Lung (tissue), 17 donors: ENCODE measurements at places on chromosomes 4 and X.

- DNase-seq, result no peak
Measured at GRCh38 chr4:100708776-100709175, 191.0 kb upstream of the EMCN start.

GRCh38 chr4:102299354-102300107 is 45.8 kb downstream of the SLC39A8 start:
- peak; percentile 40 for DNase-seq

DNA sequence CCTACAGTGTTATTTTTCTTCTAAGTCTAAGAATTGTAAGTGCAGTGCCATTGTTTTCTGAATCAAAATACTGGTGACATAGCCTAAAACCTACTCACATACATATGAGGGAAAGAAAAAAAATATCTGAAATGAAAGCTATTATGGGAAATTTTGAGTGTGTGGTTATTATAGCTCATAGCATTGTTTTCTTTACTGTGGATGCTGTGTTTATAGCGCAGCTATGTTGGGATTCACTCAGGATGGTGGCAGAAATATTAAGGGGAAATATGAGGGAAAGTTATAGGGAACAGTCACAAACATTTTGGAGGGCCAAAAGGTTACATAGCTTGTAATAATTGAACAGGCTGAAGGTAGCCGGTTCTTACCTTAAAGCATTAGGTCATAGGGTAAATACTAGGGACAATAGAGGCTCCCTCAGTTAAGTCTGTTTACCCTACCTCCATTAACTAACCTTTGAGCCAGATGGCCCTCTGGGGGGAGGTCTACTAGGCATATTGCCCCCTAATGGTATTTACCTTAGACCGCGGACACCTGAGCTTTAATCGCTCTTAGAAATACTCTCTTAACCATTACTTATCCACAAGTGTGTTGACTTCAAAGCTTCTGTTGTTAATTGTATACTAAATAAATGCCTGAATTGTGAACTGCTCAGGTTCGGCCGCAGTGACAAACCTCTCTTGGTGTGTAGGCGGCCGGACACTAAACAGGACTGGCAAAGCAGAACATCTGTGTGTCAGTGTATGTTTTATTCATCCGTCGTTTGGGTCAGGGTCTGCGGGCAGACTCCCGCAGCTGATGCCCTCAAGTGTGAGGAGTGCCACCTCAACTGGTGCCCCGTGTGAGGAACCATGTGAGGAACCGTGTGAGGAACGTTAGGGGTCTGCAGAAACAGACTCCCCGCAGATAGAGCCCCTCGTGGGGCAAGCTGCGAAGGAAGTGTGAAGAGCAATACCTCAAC is 21.3 kb upstream of the SULT1B1 start:
- no peak for DNase-seq

DNA sequence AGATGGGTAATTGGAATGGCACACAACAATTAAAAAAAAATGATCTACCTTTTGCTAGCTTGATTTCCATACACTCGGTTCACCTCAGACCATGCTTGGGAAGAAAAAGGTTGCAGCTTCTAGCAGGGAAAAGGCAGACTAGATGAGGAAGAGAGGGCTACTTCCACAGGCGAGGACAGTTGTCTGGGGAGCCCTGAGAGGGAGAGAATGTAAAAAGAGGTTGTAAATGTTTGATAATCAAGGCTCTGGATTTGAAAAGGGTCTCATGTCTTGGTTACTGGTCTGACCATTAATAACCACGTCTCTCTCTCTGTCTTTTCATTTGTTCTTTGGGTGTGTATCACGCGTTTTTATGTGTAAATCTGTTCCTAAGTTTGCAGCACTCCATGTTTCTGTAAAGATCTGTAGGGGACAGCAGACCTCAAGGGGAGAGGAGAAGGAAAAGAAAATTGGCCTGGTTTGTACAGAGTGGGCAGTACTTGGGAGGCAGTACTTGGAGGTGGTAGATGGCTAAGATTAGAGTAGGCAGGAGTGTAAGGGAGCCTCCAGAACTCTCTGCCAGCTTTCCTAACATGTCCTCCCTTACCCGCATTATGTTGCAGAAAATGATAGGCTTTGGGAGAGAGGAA is 750 bp downstream of the ARMCX5 start:
- DNase-seq, result peak; percentile 22

GRCh38 chr4:97197106-97197505 is 946.2 kb downstream of the STPG2 start:
- DNase-seq, result no peak

GRCh38 chrX:9948406-9948805 is 18.8 kb upstream of the CLDN34 start:
- peak; percentile 32 for DNase-seq

DNA sequence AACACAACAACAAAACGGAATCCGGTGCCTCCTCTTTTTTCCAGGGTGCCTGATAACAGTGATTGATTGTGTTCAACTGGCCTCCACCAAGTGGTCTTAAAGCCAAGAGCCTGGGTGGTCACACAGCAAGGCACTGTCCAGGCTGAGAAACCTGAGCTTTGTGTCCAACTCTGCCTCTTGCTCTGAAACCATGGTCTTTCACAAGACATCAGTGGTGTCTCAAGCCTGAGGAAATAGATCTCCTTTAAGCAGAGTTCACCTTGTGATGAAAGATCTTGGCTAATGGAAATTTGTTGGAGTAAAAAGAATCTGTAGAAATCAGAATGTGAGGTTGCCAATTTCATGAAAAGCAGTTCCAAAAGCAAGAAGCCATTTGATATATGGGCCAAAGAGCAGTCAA is 47.3 kb upstream of the ACSL1 start:
- no peak for DNase-seq

- DNase-seq, result no peak
Measured at GRCh38 chrX:136192839-136193414, 45.6 kb downstream of the FHL1 start.

DNA sequence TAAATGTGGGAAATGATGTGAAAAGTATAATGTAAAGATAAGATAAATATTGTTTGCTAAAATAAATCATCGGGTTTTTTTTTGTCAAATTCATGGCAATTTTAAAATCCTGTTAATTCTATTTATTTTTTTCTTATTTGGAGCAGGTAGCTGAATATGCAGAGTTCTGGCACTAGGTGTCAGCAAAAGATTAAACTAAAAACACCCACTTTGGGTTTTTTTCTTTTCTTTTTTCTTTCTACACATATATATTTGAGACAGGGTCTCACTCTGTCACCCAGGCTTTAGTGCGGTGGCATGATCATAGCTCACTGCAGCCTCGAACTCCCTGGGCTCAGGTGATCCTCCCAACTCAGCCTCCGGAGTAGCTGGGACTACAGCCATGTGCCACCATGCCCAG is 6.9 kb upstream of the RAP2C start:
- DNase-seq, result no peak

GRCh38 chrX:153649178-153649914 is 2.3 kb downstream of the DUSP9 start:
- DNase-seq, result peak; percentile 16

GRCh38 chr4:142402900-142403299 is 443.2 kb downstream of the INPP4B start:
- peak; percentile 55 for DNase-seq

DNA sequence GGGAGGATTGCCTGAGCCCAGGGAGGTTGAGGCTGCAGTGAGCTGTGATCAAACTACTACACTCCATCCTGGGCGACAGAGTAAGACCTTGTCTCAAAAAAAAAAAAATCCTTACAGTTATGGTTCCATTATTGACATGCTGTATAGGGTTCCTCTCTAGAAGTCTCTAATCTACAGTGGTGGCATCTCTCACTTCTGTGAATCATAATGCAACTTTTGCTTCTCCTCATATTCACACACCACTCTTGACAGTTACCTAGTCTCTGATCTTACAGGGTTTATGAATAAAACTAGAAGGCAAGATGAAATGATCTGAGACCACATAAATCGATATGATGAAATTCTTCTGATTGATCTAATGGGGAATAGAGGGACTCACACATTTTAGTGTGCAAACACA is 40.6 kb downstream of the DOCK11 start:
- DNase-seq, result no peak

DNA sequence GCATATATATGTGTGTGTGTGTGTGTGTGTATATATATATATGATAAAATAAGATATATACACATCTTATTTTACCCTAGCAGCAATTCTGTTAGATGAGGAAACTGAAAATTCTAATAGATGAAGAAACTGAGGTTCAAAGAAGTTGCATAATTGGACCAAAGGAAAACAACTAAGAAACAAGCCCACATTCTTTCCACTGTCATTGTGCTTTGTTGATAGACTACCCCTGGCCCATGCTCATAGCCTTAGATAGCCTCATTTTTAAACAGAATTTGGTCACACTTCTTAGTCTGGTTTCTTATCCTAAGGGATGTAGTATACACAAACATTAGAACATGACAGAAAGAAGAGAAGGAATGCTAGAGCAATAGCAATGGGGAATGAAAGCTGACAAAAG is 138.8 kb downstream of the NDST3 start:
- DNase-seq, result peak; percentile 10

DNA sequence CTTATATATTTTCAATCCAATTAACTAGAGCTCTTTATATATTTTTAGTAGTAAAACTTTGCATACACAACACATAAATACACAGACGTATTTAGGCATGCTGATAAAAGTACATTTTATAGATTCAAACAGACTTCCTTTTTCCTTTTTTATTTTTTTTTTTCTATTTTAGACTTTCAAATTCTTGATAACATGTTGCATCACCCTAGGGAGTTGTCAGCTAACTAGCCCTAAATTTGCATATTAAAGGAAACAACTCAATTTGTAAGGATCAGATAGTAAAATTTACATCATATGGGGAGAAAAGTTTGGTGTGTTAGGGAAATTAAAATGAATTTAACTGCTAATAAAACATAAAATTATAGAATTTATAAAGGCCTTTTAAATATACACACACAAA is 47.4 kb upstream of the APOOL start:
- DNase-seq, result no peak

- peak; percentile 74 for DNase-seq
Measured at GRCh38 chrX:119654112-119654531, 38.8 kb downstream of the SEPTIN6 start.

DNA sequence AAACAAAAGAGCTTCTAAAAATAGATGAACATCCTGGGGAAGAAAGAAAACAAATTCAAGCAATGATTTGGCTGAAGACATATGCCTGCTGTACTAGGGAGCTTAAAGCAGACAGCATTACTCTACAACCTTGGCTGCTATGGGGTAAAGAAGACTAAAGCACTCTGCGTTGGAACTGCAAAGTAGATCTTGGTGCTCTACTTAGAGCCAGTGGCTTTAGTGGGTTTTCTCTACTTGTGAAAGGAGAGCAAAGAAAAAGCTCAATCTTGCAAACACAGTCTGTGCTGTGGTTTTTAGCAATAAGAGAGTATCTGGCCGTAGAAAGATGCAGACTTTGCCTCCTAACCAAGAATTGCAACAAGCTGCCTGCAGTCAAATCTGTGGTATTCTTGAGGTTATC is 334.7 kb upstream of the NDST3 start:
- DNase-seq, result peak; percentile 4

DNA sequence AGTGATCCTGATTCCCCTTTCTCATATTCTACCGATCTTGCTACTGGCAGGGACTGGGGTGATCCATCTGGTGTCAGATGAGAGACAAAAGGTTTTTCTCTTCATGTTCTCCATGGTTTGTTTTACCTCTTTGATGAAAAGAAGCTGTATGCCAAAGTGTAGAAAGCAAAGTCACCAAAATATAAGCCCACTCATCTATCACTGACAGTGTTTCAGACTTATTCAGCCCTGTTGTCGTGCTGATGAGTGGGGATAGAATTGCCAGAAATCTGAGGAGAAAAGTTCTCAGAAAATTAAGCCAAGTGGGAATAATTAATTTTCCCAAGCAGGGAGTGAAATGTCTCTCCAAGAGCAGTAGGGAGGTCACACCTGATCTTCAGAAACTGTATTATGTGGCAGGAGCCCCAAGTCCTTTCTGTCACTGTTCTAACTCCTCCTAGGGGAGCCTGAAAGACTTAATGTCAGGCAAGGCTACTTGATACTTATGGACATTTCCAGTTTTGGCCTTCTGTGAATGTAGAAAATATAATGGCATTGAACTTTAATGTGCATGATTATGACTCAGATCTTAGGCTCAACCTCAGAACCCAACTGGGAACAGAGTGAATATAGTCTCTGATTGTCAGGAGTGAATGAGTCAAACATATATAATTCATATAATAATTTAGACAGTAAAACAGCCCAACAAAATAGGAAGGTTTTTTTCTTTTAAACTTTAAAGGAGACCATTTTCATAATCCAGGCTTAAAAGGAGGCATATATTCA is 298.1 kb downstream of the ANKRD50 start:
- DNase-seq, result no peak

- no peak for DNase-seq
Measured at GRCh38 chrX:134999469-134999868, 8.7 kb downstream of the SMIM10 start.

GRCh38 chr4:55038176-55038890 is 87.1 kb downstream of the KDR start:
- DNase-seq, result peak; percentile 90

- no peak for DNase-seq
Measured at GRCh38 chrX:48569958-48570357, 4.3 kb upstream of the RBM3 start.

GRCh38 chrX:155889328-155889727 is 8.2 kb downstream of the VAMP7 start:
- DNase-seq, result no peak

- DNase-seq, result peak; percentile 27
Measured at GRCh38 chr4:135777361-135777760, 1575.8 kb upstream of the PABPC4L start.

GRCh38 chr4:93732509-93732908 is 96.0 kb upstream of the ATOH1 start:
- DNase-seq, result no peak

GRCh38 chr4:15901007-15901406 is 37.5 kb downstream of the FGFBP1 start:
- DNase-seq, result no peak

DNA sequence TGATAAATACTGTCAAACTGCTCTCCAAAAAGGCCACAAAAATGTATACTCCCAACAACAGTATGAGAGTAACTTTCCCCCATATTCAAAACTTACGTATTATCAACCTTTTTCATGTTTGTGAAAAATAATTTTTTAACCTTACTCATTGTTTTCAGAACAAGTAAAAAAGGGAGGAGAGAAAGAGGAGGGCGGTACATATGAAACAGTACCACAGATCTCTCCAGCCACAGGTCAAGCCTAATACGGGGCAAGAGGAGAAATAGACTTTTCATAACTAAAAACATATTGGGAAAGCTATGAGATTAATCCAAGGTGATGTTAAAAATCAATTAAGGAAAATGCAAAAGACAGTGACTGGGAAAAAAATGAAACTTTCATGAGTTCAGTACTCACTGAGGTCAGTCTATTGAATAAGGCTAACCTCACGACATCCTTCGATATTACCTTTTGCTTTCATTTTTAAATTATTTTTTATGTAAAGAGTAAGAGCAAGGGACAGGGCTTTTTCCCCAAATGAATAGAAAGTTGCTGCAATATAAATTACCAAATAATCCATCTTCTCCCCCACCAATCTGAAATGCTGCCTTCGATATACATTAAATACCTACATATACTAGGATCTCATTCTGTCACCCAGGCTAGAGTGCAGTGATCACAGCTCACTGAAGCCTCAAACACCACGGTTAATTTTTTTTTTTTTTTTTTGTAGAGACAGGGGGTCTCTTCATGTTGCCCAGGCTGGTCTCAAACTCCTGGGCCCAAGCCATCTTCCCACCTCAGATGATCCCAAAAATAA is 25.3 kb downstream of the FBXW7 start:
- DNase-seq, result no peak
